ENCODE measurements at places on chromosomes 3 and 15.

- no peak for DNase-seq
Observed at GRCh38 chr3:25831578-25831977, 41.7 kb downstream of the OXSM start.

- DNase-seq: no peak
Observed at GRCh38 chr15:69704700-69705099, 252.1 kb downstream of the RPLP1 start.

DNA sequence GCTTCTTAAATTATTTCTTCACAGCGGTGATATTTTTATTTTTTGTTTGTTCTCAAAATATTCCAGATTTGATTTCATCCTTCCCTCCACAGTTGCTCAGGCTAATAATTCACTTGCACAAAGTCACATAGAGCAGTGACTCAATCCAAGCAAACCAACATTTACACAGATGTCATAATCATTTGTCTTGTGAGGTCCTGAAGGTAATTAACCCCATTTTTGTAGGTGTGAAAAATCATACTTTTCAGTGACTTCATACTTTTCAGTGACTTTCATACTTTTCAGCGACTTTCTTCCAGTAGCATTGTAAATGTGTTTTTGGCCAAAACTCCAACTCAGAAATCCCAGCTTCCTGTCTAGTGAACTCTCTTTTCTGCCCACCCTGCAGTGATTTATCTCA lies 32.1 kb downstream of the CD200 start:
- DNase-seq: no peak

DNA sequence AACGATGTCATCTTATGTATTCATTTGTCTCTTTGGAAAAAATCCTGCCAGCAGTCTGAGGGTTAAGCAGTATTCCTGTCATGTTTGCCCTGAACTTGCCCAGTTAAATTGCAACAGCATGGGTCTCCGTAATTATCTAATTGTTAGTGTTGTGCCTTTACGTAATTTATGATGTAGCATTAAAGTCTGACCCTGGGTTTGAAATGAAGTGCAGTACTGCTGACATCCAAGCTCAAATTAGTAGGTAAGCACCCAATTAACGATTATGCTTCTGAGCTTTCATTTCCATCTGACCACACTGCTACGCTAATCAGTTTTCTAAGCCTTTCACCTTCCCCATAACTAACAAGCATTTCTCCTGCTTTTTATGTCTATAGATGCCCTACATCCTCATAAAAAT lies 241.8 kb downstream of the ARRDC4 start:
- no peak for DNase-seq

- DNase-seq: no peak
Observed at GRCh38 chr3:133965013-133965570, 64.6 kb downstream of the SLCO2A1 start.

DNA sequence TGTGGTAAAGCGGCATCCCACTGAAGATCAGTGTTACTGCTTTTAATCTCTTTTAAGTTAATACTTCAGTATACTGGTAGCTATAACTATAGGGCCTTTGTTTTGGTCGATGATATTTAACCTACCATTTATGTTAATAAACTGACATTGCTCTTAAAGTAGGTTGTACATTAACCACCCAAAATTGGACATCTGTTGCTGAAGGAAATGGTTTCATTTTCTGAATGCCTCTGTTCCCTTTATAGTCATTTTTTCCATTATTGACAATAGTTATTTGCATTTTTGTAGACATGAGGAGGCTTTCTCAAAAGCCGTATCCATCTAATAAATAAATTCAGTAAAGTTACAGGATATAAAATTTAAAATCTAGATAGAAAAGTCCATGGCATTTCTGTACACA lies 252.4 kb upstream of the UBE2E1 start:
- DNase-seq: no peak

- DNase-seq: no peak
Observed at GRCh38 chr15:32736701-32737061, 18.9 kb downstream of the GREM1 start.

DNA sequence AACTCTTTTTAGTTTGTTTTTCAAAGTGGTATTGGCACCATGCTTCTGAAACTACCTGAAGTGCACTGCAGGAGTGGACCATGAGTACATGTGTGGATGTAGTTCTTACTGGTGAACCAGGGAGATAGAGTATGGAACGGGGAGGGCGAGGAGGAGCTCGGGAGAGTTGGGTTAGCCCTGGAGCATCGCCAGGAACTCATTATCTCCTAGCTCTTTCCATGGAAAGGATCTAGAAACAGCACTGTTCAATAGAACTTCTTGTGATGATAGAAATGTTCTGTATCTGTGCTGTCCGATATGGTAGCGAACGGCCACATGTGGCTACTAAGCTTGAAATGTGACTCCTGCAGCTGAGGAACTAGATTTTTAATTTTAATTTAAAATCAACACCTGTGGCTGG lies 47.3 kb downstream of the VGLL4 start:
- no peak for DNase-seq

Data from hematopoietic multipotent progenitor cell treated with erythropoietin and hydrocortisone succinate and interleukin-3 and kit ligand, for 17 days (in vitro differentiated cells).